Lower leg skin (tissue), 4 donors: ENCODE measurements at places on chromosomes 7 and 10. TPM values are rescaled to one million over a fixed set of nuclear protein-coding genes. Genes with fewer than 3 reads are reported as not detected.

DNA sequence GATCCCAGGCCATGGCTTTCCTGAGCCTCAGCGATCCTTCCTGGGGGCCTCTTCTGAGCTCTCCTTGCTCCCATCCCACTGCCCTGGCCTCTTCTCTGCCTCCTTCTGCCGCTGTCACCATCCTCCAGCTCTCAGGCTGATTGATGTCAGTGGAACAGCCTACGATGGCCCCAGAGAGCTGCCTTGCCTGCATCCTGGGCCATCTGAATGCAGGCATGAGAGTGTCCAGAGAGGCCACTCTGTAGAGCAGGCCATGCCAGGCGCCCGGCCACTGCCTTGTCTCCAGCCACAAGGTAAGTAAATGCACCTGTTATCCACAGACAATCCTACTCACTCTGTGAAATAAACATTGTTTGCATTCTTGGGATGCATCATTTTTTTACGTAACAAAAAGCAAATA, 171.4 kb upstream of the PPP2R2D start:
- no peak for DNase-seq

ASAH2 gene
- 0.29 TPM for total RNA-seq

ELOVL3 gene
- total RNA-seq: 9.4 TPM

MSMB gene
- total RNA-seq: 14.5 TPM

CFTR gene
- total RNA-seq: 0.80 TPM

- DNase-seq: no peak
Observed at GRCh38 chr7:120819861-120820260, 38.1 kb downstream of the TSPAN12 start.

NIPSNAP2 gene
- total RNA-seq: 36.4 TPM
